ENCODE measurements at places on chromosomes 11 and 22.

- DNase-seq = peak; percentile 99
Measured at GRCh38 chr22:35299673-35300499, at the start of gene TOM1. TOM1 (plus strand) TSS chr22:35299894; CDS start chr22:35299929, 35 bp downstream.

- DNase-seq = no peak
Measured at GRCh38 chr11:120713296-120713695, 201.7 kb downstream of the GRIK4 start.

- DNase-seq = peak; percentile 42
Measured at GRCh38 chr22:39237318-39238100, 7.3 kb downstream of the PDGFB start.

DNA sequence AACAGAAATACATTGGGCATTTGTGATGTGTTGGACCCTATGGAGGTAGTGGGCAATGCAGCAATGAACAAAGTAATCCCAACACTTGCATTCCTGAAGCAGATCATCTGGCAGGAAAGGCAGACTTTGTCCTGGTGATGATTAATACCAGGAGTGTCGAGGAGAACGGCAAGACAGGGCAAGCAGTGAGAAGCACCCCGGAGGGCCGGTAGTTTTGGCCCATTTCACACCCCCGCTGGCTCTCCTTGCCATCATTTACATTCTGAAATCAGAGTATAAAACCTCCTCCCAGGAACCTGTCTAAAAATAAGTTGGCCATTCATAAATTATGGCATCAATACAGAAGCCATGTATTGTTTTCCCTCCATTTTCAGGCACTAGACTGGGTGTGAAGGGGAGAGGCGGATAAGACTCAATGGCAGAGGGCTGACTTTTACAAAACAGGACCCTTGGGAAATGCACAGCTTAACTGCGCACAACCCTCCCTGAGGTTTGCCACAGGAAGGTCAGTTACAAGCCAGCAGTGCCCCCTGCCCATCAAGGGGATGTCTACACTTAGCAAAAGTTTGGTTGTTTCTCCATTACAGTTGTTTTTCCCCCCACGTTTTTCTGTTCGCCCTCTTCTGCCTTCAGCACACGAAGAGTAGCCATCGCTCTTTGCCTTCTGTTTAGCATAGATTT lies 55.6 kb downstream of the OPCML start:
- DNase-seq = no peak

DNA sequence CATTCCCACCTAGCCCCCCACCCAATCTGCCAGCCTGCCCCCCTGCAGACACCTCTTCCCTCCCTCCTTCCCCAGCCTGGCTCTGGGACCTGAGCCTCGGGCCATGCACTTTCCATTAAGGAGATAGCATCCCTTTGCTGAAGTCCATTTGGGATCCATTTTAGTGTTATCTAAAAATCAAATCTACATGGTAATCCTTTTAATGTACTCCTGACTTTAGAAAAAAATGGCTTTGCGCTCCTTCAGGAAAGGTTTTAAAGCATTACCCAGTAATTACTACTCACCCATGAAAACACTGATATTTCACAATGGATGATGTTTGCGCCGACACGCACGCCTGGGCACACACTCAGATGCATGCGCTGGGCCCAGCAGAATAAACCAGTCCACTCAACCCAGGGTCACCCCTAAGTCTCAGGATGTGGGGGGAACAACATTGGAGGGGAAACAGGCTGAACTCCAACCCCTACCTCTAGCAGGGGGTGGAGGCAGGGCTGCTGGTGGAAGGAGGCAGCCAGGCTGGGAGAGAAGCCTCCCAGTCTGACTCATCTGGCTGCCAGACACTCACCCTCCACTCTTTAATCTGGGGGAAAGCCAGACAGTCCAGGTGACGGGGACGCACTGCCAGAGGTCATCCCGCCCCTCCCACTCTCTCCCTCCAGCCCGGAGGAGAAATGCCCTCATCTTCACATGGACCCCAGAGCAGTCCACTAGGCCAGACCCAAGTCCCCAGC lies 29.8 kb downstream of the LMO1 start:
- DNase-seq = peak; percentile 73

DNA sequence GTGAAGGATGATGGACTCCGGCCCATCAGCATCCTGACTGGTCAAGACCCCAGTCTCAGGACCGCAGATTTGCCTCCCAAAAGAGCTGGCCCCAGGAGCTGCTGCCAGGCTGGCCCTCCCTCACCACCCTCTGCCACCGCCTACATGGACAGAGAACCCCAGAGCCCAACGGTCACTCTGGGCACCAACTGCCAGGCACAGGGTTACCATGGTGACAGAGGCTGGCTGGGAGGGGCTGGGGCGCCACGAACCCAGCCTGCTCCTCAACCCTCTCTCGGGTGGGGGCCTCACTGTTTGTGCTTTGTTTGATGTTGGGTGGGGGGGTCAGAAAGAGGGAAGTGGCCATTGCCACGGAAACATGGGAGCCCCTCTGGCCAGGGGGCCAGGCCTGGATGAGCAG lies 55.8 kb downstream of the ELFN2 start:
- no peak for DNase-seq

DNA sequence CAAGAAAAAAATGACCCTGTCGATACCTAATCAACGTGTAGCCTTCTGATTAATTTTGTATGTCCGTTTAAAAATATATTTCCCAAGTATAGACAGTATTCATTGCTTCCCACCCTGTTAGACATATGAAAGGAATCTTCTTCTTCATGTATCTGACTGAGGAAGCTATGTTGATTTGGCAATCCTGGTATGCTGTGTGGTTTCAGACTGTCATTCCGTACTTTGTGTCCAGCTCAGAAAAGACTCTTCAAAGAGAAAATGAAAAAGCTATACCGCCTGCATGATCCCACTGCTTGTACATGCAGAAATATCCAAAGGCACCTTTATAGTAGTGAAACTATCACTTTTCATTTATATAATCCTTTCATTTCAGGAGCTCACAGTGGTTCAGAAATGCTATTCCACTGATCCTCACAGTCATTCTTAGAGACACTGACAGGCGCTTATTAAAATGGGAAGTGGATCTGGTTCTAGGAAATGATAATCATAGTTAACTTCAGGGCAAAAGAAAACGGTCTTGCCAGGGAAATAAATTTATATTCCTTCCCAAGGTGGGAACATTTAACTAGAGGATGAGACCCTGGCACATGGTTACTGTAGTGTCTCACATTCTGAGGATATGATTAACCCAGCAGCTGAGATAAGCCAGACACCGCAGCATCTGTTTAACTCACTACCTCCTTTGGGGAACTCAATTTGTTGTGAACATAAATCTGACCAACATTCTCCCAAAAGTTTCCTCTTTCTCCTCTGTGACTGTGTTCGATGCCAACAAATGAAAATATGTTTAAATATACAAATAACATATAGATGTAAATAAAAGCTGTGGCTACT lies 599.2 kb upstream of the LUZP2 start:
- peak; percentile 53 for DNase-seq

- no peak for DNase-seq
Measured at GRCh38 chr11:73291781-73292524, 16.1 kb upstream of the ARHGEF17 start.

DNA sequence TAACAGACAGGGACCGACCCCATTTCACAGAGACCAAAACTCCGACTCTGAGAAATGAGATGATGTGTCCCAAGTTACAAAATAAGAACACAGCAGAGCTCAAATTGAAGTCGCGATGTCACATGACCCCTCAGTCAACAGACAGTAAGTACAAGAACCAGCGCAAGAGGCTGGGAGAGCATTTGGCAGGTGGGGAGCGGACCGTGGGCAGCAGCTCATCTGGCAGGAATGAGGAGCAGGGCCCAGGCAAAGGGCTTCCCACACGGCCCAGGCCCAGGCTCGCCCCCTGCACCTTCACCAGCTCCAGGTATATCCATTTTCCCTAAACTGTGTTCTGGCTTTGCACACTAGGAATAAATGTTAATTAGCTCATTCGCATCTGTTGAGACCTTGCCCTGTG lies 34.3 kb downstream of the SCUBE1 start:
- DNase-seq = no peak

DNA sequence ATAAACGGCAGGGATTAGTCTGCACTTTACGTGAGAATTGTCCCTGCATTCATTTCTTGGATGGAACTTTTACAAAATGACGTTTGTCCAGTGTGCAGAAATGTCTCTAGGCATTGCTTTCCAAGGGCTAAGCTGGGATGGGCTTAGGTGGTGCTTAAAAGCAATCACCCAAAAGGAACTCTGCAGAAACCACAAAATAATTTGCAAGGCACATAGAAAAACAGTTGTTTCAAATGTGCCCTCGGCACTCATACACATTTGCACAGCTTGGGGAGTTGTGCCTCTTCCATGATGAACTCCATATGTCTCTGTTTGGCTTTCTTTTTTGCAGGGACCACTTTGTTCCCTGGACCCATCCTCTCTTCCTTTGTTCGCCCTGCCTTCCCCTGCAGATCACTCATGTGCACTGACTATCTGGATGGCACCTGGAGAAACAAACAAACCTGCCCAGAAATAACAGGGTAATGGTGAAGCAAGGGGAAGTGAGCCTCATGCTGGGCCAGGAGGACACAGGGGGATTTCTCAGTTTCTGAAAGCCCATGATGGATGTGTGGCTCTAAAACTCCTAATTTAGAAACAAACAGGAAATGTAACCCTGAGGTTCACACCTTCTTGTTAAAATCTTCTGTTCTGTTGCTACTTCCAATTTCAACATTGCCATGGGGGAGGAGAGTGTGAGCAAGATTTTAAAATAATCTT lies 150.2 kb downstream of the SNX19 start:
- DNase-seq = peak; percentile 21

- DNase-seq = peak; percentile 73
Measured at GRCh38 chr22:37260901-37261336, 16.9 kb upstream of the RAC2 start.

DNA sequence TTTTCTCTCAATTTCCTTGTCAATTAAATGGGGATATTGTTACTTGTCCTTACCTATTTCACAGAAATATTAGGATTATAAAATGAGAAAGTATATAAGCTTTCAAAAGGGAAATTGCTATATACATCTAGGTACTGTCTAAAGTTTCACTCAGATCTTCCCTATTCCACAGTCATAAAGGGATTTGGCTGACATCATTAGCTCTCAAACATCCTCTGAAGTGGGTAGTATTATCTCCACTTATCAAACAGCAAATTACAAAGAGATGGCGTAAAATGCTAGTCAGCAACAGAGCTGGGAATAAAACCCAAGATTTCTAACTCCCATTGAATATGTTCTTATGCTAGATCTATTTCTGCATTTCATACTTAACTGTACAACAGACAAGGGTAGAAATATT lies 50.9 kb downstream of the SLC25A17 start:
- no peak for DNase-seq

DNA sequence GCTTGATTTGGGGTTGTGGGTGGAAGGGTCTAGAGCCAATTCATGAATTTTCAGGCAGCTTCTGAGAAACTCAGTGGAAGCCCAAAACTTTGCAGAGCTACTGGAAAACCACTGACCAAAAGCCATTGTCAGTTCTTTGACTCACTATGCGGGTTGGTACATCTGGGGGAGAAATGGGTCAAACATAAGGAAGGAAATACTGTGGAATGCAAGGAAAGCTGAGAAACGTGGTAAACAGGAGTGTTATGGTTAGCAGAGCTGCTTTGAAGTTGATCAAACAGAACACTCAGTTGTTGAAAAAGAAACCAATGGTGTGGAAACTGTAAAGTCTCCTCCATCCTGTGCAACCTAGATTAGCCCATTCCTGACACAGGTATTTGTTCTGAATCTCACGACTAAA lies 6.3 kb upstream of the ABTB2 start:
- DNase-seq = peak; percentile 57

- DNase-seq = no peak
Measured at GRCh38 chr22:45460288-45461109, 42.2 kb upstream of the FBLN1 start.

- no peak for DNase-seq
Measured at GRCh38 chr22:26715392-26715936, 58.1 kb downstream of the MIAT start.

- DNase-seq = no peak
Measured at GRCh38 chr11:66489636-66490035, 9.4 kb downstream of the DPP3 start.

GRCh38 chr11:75625991-75626888 lies 42.6 kb downstream of the MAP6 start:
- peak; percentile 79 for DNase-seq

GRCh38 chr11:11391169-11391568 lies 38.1 kb upstream of the CSNK2A3 start:
- DNase-seq = no peak

DNA sequence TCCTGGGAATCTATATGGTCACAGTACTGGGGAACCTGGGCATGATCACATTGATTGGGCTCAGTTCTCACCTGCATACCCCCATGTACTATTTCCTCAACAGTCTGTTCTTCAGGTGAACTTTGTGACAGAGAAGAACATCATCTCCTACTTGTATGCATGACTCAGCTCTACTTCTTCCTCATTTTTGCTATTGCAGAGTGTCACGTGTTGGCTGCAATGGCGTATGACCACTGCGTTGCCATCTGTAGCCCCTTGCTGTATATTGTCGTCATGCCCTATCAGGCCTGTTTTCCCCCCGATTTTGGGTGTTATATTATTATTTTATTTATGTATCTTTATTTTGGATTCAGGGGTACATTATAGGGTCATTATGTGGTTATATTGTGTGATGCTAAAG lies 2.4 kb upstream of the OR8G1 start:
- DNase-seq = no peak
